M059J (cell line): ENCODE measurements at places on chromosomes 7 and 10. TPM values are rescaled to one million over a fixed set of nuclear protein-coding genes. Genes with fewer than 3 reads are reported as not detected.

Gene PON1
- total RNA-seq = not detected in 2 replicates

DNA sequence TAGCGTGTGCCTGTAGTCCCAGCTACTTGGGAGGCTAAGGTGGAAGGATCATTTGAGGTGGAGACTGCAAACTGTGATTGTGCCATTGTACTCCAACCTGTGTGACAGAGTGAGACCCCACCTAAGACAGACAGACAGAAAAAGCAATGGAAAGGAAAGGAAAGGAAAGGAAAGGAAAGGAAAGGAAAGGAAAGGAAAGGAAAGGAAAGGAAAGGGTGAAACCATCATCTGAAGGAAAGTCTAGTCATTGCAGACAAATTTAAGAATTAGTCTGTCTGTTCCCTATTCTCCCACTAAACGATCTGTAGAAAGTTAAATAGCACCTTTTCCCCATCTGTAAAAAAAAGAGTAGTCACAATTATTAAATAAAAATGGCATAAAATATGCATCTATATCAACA is 91.1 kb upstream of the SKAP2 start:
- DNase-seq = no peak

DNA sequence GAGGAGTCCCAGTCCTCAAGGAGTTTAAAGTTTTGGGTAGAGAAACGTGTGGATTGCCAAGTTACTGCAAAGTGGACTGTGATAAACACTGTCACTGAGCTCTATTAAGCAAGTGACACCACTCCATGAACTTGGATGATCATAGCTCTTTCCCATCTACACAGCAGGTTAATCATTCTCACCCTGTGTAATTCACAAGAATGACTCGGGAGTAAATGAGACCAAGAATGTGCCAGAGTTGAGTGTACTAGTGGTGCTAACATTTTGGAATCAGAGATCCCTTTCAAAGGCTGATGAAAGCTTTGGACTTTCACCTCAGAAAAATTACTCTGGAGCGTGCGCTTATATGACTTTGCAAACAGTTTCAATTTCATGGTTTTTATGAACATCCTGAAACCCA is 80.8 kb downstream of the RBM20 start:
- no peak for DNase-seq

DNA sequence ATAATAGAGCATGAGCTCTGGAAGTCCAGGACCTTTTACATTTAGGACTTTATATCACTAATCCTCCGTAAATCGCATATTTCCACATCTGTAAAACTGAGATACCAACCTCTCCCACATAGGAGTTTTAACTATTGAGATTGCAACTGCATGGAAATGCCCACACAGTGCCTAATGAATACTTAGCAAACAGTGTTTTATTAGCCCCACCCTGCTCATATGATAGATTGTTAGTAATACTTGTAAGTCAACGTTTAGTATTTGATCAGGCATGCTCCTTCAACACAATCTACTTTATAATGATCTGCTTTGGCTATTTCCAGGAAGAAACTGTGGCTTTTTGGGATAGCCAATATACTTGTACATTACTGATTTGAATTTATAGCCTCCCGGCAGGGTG is 8.5 kb downstream of the PDZD8 start:
- no peak for DNase-seq

- DNase-seq = no peak
These were observed 6.2 kb downstream of the CUX1 start for GRCh38 chr7:101823596-101823995.

DNA sequence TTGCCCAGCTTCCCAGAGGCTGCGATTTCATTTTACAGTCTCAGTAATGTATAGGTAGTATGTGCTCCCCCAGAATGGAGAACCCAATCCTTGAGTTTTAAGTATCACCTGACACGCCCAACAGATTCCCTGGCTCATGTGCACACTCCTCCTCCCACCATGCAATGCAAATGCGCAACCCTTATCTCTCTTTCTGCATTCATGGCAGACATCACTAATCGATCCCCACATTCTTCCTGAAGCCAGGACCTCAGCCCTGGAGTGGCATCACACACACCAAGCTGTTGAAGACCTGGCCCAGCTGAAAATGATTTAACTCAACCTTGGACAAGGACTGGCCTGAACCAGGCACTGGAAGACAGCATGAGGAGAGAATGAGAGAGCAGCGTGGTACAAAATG is 68.4 kb downstream of the ZRANB1 start:
- no peak for DNase-seq

Gene SEMA3E
- total RNA-seq = not detected in 2 replicates
